ENCODE measurements at places on chromosomes 4 and X.

GRCh38 chrX:136395271-136395670 lies 92.5 kb upstream of the BRS3 start:
- DNase-seq, result no peak

DNA sequence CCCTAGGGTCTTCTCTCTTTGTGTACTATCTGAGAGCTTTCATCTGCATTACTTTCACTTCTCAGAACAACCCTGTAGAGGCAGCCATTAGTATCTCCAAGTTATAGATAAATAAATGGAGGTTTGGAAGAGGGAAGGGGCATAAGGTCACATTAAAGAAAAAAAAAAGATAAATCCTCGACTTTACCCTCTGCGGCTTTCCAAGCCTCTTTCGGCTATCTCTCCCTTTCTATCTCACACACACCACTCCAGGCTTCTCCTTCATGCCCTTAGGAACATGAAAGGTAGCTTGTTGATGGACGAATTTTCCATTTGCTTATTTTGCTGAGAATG lies 660 bp upstream of the ARHGEF9 start:
- DNase-seq, result no peak

DNA sequence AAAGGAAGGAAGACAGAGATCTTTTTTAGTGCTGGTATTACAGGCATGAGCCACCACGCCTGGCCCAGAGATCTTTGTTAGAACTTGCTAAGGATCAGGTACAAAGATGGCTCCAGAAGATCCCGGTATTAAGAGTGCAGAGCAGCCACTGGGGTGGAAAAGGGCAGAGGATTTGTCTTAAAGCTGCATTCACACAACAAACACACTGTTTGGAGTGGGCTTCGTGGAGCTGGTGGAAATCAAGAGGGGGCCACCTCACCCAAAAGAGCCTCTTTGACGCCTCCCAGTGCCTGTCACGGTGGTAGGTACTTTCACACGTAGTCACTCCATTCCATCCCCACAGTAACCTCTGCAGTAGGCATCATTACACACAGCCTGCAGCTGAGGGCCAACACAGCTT lies 13.3 kb downstream of the HELT start:
- no peak for DNase-seq

- DNase-seq, result no peak
Measured at GRCh38 chr4:121794505-121795188, 6.5 kb upstream of the EXOSC9 start.

GRCh38 chr4:54879576-54879975 lies 221.8 kb downstream of the KIT start:
- DNase-seq, result no peak

DNA sequence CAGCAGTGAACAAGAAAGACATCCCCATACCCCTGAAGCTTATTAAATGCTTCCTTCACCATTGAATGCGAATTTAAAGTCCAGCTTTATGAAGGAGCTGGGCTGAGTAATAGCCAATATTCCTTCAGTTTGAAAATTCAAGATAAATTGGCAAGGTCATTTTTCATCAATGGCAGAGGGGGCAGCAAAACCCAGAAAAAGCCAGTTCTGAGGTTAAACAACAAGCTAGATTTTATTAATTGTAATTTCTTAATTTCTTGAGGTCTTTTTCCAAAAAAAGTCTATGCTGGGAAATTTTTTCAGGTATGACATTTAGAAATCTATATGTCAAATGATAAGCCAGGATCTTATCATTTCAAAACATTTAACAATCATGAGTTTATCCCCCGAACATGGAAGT lies 808.9 kb downstream of the RPA4 start:
- no peak for DNase-seq

- DNase-seq, result peak; percentile 66
Measured at GRCh38 chrX:103704863-103705262, 5.8 kb upstream of the TMEM31 start.

- no peak for DNase-seq
Measured at GRCh38 chr4:109649872-109650271, 53.4 kb downstream of the CASP6 start.

- DNase-seq, result no peak
Measured at GRCh38 chr4:119299741-119300100, 22.2 kb downstream of the FABP2 start.

DNA sequence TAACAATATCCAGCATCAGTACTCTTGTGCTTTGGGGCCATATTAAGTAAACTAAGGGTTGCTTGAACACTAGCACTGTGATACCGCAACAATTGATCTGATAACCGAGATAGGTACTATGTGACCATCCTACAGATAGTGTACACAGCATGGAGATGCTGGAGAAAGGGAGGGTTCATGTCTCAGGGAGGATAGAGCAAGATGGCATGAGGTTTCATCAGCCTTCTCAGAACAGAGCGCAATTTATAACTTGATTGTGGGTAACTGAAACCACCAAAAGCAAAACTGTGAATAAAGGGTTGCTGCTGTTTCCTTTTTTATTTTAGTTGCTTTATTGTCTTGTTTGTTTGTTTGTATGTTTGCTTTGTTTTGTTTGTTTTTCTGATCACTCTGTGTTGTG lies 1449.7 kb downstream of the PCDH7 start:
- no peak for DNase-seq

DNA sequence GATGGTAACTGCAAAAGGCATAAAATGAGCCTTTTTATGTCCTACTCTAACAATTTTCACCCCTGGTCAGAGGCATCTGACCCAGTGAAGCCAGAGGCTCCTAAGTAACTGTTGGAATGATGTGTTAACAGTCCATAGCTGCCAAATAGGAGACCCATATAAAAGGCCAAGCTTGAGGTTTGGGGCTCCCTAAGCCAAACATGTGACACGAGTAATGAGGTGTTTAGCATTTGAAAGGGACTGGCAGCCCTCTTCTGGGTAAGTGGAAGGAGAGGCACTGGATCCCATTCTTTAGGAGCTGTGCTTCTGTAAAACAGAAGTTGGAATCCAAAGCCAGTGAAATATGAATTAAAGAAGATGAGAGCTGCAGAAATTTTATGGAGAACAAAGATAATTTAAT lies 100.6 kb upstream of the PNPLA4 start:
- DNase-seq, result peak; percentile 7

GRCh38 chr4:188254211-188254610 lies 115.0 kb downstream of the TRIML1 start:
- no peak for DNase-seq

- DNase-seq, result no peak
Measured at GRCh38 chr4:71691416-71692073, 92.3 kb downstream of the GC start.

- no peak for DNase-seq
Measured at GRCh38 chr4:89001647-89002445, 55.1 kb downstream of the FAM13A start.

DNA sequence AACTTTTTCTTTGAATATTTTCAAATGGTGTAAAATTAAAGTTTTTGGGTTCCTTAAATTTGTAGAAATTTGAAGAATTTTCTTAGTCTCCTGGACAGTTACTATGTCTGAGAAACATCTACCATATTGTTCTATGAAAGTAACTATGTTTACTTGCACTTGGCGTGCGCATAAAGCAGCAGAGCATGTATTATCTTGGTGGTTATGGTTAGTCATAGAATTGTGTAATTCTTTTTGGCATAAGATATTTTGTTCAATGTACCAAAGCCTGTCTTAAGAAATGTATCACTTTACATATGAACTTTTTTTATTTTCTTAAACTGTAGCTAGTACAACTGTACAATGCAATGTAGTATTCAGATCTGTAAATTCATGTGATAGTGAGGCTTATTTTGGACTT lies 49.2 kb downstream of the CDS1 start:
- no peak for DNase-seq

DNA sequence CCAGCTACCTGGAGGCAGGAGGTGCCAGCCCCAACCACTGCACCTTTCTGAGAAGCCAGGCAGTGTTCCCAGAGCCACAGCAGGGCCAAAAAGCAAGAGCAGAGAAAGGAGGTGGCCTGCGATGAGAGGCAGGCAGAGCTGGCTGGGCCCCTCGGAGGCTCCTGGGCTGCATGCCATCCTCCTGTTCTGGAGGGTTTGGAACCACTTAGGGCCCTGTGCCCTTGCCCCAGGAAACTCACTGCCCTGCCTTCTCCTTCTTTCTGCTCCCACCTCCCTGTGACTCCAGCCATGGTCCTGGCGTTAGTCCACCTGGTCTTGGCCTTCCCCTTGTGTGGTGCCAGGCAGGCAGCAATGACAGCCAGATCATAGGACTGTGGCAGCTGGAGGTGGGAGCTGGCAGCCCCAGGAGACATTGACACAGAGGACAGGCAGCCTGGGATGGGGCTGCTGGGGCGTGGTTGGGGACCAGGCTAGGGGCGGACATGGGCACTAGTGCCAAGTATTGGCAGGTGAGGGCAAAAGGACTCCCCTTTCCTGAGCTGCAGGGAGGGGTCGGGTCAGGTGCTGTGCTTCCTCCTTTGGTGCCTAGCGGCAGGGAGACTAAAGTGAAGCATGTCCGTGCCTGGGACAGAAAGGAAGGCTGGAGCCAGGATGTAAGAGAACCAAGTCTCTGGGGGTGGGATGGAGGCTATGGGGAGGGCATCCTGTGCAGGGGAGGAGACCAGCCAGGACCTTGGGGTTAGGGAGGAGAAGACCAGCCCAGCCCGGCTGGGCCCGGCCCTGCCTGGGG lies 1.4 kb downstream of the APLN start:
- DNase-seq, result no peak

DNA sequence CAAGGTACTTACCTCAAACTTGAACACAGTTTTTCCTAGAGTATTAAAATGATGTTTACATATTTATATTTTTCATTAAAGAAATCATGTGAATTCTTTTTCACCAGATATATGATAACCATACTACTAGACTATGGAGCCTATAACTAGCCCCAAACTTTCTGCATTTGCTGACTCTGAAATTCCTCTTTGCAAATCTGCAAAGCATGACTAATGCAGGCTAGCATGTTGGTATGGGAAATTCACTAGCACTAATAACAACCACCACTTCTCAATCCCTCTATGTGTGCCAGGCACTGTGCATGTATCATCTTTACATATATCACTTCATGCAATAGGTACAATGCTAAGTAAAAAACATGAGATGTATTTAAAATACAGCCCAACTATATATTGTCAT lies 51.1 kb downstream of the SLC10A7 start:
- DNase-seq, result no peak

DNA sequence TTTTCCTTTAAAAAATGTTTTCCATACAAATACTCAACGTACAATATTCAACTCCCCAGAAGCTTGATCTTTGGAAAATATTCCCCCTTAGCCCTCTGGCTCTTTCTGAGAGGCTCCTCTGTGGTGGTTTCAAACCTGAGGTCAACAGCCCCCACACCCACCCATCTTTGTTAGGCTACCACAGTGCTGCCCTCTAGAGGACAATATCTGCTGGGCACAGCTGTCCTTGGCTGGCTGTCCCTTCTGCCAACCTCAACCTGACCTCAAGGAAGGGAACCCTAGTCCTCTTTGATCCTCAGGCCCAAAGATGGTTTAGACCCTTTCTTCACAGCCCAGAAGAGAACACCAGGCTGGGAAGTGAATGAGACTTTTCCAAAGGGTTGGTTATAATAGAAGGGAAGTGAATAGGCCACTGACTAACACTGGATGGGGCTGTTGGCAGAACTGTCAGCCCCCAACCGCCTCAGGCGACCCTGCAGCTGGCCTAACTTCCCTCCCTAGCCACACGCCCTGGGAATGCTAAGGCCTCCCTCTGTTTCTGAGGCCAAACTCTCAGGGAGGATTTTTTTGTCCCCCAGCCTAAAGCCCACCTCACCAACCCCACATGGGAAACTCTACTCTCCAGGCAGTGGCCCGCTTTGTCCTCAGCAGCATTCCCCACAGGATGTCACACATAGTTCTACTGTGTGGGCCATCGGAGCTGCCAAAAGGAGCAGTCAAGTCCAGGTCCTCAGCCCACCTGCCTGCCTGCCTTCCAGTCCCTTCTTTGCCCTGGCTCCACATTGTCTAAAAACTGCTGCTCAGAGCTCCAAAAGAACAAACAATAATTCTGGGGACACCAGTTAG lies 34.3 kb downstream of the NYX start:
- no peak for DNase-seq

- no peak for DNase-seq
Measured at GRCh38 chr4:53863158-53863557, 201.2 kb downstream of the CHIC2 start.

DNA sequence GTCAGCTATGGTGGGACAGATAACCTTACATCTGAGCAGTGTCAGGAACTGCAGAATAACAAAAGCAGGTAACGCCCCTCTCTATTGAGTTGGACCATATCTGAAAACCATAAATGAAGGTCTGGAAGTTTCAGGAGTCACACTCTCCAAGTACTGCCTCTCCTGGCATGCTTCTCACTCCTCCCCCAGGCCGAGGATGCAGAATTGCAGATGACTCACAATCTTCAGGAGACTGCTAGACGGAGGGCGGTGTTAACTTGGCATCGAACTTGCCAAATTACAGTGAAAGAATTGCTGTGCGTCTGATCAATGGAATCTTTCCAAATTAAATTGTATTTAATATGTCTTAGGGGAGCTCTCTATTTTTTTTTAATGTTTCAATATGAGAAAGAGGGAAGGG lies 67.1 kb upstream of the TRIM2 start:
- DNase-seq, result no peak

Measured in midbrain (tissue), 1 donor.